Activated CD4-positive, alpha-beta T cell treated with anti-CD3 and anti-CD28 coated beads, Interleukin-2, amount 10 ng/mL, durations not matched to agents 7 days and 5 days (primary cell): ENCODE measurements at places on chromosomes 3 and 15.

GRCh38 chr3:58190882-58191281 lies 19.9 kb downstream of the DNASE1L3 start:
- no peaks in the 10 kb centered on the region for H3K36me3 ChIP-seq
- H3K4me3 ChIP-seq, result no peak overlapping the region
- H3K4me1 ChIP-seq, result peaks cover 1% of the 10 kb centered on the region
- H3K27me3 ChIP-seq, result no peaks in the 10 kb centered on the region
- no peak overlapping the region for H3K27ac ChIP-seq
- DNase-seq, result no peak

GRCh38 chr3:138450181-138450580 lies 15.8 kb downstream of the ESYT3 start:
- H3K4me3 ChIP-seq, result no peak overlapping the region
- no peak for DNase-seq
- H3K36me3 ChIP-seq, result no peaks in the 10 kb centered on the region
- H3K27me3 ChIP-seq, result no peaks in the 10 kb centered on the region

- H3K36me3 ChIP-seq, result peaks cover 73% of the 10 kb centered on the region
- H3K27ac ChIP-seq, result no peak overlapping the region
- DNase-seq, result no peak
- no peak overlapping the region for H3K4me3 ChIP-seq
Measured at GRCh38 chr15:90497376-90497775, 32.3 kb upstream of the CRTC3 start.

- no peak overlapping the region for H3K4me3 ChIP-seq
- no peak for DNase-seq
- no peaks in the 10 kb centered on the region for H3K4me1 ChIP-seq
- no peaks in the 10 kb centered on the region for H3K27me3 ChIP-seq
- H3K27ac ChIP-seq, result no peak overlapping the region
Measured at GRCh38 chr3:35383216-35383615, 256.1 kb upstream of the ARPP21 start.

GRCh38 chr15:46548989-46549388 lies 914.2 kb downstream of the SQOR start:
- no peaks in the 10 kb centered on the region for H3K4me1 ChIP-seq
- no peak for DNase-seq
- H3K36me3 ChIP-seq, result no peaks in the 10 kb centered on the region
- H3K27me3 ChIP-seq, result no peaks in the 10 kb centered on the region
- no peak overlapping the region for H3K4me3 ChIP-seq
- H3K27ac ChIP-seq, result no peak overlapping the region

GRCh38 chr3:128518587-128519490 lies 25.8 kb upstream of the GATA2 start:
- no peak overlapping the region for H3K4me3 ChIP-seq
- DNase-seq, result no peak
- H3K36me3 ChIP-seq, result no peaks in the 10 kb centered on the region
- no peaks in the 10 kb centered on the region for H3K4me1 ChIP-seq
- no peak overlapping the region for H3K27ac ChIP-seq

- peaks cover 39% of the 10 kb centered on the region for H3K4me1 ChIP-seq
- no peak for DNase-seq
- peak overlapping the region; percentile 67 for H3K27ac ChIP-seq
- peaks cover 17% of the 10 kb centered on the region for H3K36me3 ChIP-seq
Measured at GRCh38 chr3:172129850-172130716, 90.7 kb downstream of the FNDC3B start.

GRCh38 chr15:40302288-40302886 lies 5.3 kb downstream of the PLCB2 start:
- DNase-seq, result no peak
- H3K27ac ChIP-seq, result no peak overlapping the region
- no peak overlapping the region for H3K4me3 ChIP-seq
- peaks cover 58% of the 10 kb centered on the region for H3K36me3 ChIP-seq
- peaks cover 27% of the 10 kb centered on the region for H3K4me1 ChIP-seq

- H3K36me3 ChIP-seq, result no peaks in the 10 kb centered on the region
- no peaks in the 10 kb centered on the region for H3K4me1 ChIP-seq
- H3K27ac ChIP-seq, result no peak overlapping the region
- no peak overlapping the region for H3K4me3 ChIP-seq
- H3K27me3 ChIP-seq, result no peaks in the 10 kb centered on the region
Measured at GRCh38 chr3:65401359-65402305, 637.1 kb downstream of the MAGI1 start.

DNA sequence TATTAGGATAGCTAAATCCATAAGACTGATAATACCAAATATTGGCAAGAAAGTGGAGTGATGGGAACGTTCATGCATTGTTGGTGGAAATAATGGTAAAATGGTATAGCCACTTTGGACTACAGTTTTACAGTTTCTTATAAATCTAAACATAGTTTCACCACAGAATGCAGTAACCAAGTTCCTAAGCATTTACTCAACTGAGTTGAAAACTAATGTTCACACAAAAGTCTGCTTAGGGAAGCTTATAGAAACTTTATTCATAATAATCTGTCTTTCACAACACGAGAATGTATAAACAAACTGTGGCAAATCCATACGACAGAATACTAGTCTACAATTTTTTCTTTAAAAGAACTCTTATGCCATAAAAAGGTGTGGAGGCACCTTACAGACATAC lies 969.3 kb downstream of the FHIT start:
- DNase-seq, result no peak
- no peaks in the 10 kb centered on the region for H3K4me1 ChIP-seq
- no peak overlapping the region for H3K4me3 ChIP-seq
- H3K27ac ChIP-seq, result no peak overlapping the region

- no peaks in the 10 kb centered on the region for H3K36me3 ChIP-seq
- no peak overlapping the region for H3K27ac ChIP-seq
- DNase-seq, result no peak
Measured at GRCh38 chr3:127221446-127222035, 28.6 kb downstream of the PRR23E start.
